ENCODE measurements at places on chromosomes 11 and 22.

DNA sequence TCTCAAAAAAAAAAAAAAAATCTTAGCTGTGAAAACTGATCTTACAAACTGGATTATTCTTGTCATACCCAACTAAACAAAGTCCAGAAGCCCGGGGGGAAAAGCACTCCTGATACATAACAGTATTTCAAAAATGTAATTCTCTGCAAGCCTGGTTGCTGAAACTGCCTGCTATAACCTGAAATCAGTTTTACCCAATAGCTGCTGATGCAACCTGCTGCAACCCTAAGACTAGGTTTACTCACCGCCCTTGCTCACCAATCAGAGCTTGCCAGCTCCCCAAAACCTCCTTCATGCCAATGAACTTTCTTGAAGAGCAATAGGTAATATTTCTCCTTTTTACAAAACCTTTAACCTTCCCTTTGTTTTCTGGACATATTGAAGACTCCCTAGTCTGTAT is 12.4 kb downstream of the FGF19 start:
- DNase-seq = no peak

- DNase-seq = no peak
These were observed at the start of gene AASDHPPT for GRCh38 chr11:106077609-106078455. Gene AASDHPPT, plus strand, starts transcription at chr11:106077662. Its CDS starts 49 bp downstream, at chr11:106077711.

DNA sequence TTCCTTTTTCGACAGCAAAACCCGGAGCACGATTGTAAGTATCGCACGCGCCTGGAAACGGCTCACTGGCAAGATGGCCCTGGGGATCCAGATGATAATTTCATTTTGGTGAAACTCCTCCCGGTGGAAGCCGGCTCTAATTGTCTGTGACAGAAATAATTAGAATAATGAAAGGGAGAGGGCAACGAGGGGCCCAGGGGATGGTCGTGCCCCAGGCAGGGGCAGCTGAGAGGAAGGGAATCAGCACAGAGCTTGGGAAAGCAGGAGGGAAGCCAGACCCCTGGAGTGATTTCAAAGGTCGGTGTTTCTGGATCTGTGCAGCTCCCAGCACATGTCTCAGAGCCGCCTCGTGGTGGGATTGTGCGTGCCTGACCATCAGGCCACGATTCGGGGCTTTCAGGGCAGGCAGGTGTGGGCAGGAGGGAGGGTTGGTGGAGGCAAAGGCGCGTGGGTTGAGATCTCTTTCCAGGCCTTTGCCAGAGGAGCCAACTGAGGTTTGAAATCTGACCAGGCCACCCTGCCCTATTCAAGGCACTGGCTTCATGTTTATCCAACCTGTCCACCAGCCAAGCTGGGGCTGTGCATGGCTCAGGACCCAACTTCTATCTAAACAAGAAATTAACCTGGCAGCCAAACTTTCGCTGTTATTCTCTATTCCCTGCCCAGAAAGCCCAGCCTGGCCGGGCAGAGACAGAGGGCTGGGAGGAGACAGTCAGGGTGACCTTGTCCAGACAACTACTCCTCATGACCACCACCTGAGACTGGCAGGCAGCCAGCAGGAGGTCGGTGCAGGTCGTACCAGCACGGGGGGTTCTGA is 27.8 kb downstream of the ANO1 start:
- DNase-seq = no peak

GRCh38 chr11:90737444-90738050 is 514.7 kb upstream of the CHORDC1 start:
- DNase-seq = no peak

DNA sequence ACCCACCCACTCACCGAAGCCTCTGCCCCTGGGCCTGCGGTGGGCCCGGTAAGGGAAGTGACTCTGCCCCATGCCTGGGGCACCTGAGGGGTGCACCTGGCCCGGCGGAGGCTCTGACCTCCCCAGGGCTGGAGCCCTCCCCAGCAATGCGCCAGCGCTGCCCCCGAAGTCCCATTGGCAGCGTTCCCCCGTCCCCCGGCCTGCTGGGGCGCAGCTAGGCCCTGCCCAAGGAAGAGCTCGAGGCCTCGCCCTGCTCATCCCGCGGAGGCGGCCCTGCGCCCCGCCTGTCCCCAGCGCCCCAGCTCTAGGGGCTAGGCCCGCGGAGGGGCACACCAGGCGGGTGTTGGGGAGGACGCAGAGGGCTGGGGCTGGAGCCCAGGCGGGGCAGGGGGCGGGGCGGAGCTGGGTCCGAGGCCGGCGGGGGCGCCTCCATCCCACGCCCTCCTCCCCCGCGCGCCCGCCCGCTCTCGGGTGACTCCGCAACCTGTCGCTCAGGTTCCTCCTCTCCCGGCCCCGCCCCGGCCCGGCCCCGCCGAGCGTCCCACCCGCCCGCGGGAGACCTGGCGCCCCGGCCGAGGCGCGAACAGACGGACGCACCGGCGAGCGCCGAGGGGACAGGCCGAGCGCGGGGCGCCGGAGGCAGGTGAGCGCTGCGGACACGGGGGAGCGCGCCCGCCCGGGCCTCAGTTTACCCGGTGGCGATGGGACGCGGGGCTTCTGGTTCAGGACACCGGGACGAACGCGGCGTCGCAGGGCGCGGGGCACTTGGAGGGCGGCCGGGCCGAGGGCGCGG is at the start of gene EPS8L2:
EPS8L2 (plus strand) TSS at position 586 of the 793 bp plus-strand sequence. CDS start 3,177 bp downstream, outside the sequence.
- no peak for DNase-seq

- DNase-seq = no peak
These were observed 62.2 kb upstream of the KCNQ1OT1 start for GRCh38 chr11:2762031-2762380.

DNA sequence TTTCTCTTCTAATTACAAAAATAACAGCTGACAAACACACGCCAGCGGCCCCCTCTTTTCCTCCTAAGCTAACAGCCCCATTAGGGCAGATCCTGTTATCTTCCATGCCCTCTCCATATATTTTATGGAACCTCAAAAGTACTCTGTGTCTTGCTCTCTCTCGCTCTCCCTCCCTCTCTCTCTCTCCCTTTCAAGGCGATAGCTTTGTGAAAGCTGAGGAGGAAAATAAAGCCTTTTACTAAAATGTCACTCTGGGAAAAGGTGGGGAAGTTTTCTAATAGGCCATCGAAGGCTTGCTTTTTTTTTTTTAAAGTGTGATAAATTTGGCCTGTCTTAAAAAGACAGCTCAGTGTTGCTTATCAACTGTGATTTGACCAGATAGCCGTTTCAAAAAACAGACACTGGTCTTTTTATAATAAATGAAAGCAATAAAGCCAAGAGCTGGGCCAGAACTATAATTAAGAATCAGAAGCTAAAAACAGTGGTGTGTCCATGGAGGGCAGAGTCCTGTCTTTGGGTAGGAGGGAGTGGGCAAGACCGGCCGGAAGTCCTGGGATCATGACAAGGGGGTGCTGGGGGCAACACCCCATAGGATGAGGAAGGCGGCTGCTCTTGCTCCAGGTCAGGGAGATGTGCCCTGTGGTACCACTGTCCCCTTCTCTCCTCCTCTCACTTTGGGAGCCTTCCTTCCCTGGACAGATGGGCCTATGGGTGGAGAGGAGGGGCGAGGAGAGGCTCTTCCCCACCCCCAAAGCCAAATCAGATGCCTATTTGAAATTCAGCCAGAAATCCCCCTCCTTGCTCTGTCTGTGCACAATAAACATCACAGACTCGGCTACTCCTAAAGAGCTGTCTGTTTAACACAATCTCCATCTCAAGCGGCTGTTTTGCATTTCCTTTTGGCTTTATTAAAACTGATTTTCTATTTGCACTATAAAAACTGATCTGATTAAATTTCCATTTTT is 267.2 kb downstream of the BUD13 start:
- no peak for DNase-seq

DNA sequence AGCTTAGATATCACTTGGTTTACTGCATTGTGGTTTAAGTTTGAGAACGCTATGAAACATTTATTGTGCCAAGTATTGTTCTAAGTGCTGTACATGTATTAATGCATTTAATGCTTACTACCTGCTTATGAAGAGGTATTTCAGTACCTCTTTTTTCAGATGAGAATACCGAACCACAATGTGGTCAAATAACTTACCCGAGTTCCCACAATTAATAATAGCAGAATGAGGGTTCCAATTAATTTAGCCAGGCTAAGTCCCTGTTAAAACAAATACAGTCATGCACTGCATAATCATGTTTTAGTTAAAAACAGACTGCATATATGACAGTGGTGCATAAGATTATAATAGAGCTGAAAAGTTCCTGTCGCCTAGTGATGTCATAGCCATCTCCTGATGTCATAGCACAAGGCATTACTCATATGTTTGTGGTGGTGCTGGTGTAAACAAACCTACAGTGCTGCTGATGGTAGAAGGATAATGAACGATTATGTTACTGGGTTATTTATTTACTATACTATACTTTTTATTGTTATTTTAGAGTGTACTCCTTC is 4.3 kb downstream of the ZC3H12C start:
- no peak for DNase-seq

- DNase-seq = no peak
These were observed 21.0 kb downstream of the ZNRF3 start for GRCh38 chr22:28904211-28904896.

DNA sequence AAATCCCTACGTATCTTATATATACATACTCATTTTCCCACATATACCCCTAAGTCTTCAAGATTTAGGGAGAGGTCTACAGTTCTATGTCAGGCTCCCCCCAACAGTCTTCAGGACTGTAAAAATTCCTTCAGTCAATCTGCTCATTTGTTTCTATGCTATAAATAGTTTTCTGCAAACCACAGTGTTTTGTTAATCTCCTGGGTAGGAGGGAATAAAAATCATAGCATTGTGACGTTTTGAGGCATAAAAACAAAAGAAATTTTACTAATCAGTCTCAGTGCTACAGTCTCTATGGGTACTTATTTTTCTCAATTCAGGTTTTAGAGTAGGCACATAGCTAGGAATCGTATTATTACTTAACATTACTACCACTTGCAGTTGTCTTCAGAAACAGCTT is 552.8 kb upstream of the LRRC4C start:
- DNase-seq = no peak

GRCh38 chr11:581342-581741 is 5.1 kb downstream of the PHRF1 start:
- DNase-seq = no peak

- no peak for DNase-seq
These were observed 612 bp downstream of the GTSE1 start for GRCh38 chr22:46297151-46297812.

GRCh38 chr11:45982656-45983470 is 60.4 kb downstream of the LARGE2 start:
- peak; percentile 13 for DNase-seq

DNA sequence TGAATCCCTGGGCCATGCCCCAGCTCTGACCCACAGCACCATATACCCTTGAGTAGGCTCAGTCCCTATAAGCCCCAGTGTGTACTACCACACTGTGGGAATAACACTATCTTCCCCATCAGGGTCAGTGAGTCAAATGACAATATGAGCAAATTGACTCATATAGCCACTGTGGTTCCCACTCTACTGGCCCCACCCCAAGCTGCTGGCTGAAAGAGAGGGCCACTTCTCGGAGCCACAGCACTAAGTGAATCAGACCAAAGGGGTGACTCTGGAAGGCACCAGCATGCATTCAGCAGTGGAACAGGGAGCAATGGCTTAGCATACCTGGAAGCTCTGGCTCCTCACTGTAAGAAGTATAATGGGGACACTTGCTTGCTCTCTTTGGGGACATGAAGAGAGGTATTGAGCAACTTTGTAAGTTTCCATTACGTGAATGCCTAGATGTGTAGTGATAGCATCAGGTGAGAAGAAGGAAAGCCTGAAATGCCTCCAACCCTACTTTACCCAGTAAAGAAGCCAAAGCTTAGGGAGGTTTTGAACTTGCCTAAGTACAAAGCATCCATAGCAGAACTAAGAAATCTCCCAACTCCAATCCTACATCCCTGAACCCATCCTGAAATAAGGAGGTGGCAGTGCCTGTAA is 13.5 kb downstream of the CD59 start:
- no peak for DNase-seq

Data from activated CD4-positive, alpha-beta T cell treated with anti-CD3 and anti-CD28 coated beads, Interleukin-2, amount 50 U/mL, for 4 hours (primary cell).